ENCODE measurements at places on chromosomes 5 and 9. TPM values are rescaled to one million over a fixed set of nuclear protein-coding genes. Genes with fewer than 3 reads are reported as not detected.
A peak's percentile ranks its signal among the peaks of the same experiment; 100 is the strongest.

The SCGB3A2 gene
- total RNA-seq = not detected

DNA sequence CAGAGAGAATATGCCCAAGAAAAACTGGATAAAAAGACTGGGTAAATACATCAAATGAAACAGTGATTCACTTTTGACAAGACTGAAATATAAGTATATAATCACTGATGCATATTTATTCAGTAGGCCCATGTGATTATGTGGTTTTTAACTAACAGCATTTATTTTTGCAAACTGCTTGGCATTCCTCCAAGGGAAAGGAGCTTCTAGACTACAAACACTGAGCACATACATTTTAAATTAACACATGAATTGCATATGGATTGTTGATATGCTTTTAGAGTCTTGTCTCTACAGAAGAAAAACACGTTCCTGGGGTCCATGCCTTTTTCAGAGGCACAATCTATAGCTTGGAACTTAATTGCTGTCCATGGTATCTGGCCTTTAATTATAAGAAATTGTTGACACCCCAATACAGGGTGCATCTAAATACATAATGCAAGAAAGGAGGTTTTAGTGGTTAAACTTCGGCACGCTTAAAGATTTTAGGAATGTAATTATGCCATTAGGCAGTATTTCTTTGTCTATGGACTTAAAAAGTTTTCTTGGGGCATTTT, 6.9 kb upstream of the MEIKIN start:
- DNase-seq = no peak

DNA sequence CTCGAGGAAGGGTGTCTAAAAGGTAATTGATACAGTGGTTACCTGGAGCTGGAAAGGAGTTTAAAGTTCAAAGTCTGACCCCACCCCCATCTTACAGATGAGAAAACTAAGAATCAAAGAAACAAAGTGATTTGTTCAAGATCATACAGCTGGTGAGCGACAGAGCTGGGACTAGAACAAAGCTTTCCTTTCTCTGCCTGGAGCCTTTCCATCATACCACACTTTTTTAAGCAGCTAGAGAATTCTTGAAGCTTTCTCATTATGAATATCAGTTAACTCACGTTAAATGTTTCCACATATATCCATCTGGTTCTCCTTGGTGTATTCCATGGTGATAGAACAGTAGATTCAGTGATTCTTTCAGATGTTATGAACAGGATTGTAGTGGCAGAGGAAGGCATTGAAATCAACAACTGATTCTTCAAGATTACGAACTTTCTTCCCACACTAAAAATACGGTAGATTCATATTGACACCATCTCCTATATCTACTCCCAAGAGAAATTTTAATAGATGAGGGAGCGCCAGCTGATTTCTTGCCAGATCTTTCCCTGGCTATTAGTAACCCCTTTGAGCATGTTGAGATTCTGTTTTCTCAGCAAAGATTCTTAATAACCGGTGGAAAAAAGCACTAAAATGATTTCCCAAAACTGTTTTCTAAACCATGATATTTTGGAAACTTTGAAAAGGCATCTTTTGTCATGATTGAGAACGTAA, 233.7 kb downstream of the ADAMTSL1 start:
- DNase-seq = no peak

- no peak for DNase-seq
These were observed 110.0 kb downstream of the LURAP1L start for GRCh38 chr9:12884736-12885395.

DNA sequence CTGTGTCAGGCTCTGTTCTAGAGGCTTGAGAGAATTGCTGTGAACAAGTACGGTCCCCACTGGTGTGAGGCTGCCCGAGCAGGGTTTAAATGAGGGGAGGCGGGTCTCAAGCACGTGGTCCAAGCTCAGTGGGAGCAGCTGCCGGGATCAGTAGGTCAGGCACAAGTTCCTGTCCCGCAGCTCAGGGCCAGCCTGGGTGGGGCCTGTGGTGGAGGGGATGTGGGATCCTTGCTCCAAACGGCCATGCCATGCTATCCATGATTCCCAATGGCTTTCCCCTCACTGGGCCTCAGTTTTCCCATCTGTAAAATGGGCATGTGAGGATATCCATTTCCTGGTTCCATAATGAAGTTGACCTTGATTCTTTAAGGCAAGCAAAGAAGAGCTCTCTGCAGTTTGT, 17.1 kb downstream of the OBP2B start:
- DNase-seq = peak; percentile 83

The PCDHGA6 gene
- 3.1 TPM for total RNA-seq

The AGPAT2 gene
- total RNA-seq = 547 TPM

DNA sequence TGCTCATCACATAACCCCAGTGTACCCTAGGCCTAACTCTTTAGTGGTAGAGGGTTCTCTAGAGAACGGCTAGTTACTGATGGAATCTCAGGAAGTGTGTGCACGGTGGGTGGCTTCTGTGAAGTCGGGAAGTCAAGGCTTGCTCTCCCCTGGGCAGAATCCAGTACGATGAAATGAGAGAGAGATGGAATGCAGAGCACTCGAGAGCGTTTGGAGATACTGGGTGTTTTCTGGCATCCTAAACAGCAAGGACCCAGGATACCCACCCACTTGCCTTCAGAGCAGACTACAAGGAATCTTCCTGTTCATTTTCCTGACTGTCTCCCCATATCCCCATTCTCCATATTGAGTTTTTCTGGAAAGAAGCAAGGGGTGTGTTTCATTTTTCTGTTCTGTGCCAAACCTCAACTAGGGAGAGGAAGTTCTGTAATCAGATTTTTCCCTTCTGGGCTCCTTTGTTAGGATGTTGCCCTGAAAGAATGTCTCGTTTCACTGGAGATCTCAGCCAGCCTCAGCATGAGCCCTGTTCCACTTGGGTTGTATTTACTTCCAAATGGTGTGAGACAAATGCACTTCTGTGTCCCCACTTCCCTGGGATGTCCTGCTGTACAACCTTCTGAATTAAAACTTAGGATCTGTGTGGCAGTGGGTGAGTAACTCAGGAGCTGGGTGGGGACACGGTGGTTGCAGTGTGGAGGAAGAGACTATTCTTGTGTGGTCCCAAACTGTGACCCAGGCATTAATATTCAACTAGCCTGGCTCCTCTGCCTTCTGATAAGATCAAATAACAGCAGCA, 108.9 kb upstream of the SPRY4 start:
- no peak for DNase-seq

The PCDHAC2 gene
- total RNA-seq = 1.1 TPM

- no peak for DNase-seq
These were observed 49.2 kb upstream of the SMIM32 start for GRCh38 chr5:136242136-136242535.

The TRIM36 gene
- total RNA-seq = 1.3 TPM

- DNase-seq = no peak
These were observed 16.4 kb downstream of the RFK start for GRCh38 chr9:76377791-76378190.

DNA sequence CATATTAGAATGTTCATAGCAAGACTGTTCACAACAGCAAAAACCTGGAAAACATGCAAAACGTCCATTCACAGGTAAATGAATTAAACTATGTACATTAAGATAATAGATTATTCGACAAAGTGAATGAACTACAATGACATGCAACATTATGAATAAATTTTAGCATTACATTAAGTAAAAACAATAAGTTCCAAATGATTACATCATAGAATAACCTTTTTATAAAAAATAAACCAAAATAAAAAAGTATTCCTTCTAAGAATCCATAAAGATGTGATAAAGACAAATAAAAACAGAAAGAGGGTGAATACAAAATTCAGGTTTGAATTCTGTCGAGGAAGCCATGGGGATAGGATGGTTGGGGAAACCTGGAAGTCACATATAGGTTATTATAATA, 57.3 kb downstream of the STRBP start:
- DNase-seq = no peak

DNA sequence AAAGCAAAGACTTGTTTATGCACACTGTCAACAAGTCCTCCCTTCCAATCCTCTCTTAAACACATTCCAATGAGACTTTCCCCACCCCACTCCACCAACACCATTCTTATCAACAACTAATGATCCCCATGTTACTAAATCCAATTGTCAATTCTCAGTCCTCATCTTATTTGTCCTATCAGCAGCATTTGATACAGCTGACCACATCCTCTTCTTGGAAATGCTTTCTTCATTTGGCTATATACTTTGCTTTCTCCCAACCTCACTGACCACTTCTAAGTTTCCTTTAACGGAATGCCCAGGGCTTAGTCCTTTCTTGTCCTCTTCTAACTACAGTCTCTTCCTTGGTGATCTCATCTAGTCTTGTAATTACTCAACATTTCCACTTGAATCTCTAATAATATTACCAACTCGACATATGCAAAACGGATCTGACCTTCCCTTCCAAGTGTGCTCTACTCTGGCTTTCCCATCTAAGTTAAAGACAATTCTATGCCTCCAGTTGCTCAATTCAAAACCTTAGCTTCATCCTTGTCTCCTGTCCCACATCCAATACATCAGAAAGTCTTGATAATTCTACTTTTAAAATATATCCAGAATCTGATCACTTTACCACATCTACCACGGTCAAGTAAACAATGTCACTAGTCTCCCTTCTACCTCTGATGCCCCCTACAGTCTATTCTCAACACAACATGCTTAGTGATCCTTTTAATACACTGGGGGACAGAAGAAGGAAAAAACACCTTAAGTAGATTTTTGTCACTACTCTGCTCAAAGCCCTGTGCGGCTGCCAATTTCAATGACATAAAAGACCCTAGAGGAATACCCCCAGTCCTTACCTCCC, 25.5 kb downstream of the AGTPBP1 start:
- no peak for DNase-seq
